ENCODE measurements at places on chromosomes 6 and 20.

DNA sequence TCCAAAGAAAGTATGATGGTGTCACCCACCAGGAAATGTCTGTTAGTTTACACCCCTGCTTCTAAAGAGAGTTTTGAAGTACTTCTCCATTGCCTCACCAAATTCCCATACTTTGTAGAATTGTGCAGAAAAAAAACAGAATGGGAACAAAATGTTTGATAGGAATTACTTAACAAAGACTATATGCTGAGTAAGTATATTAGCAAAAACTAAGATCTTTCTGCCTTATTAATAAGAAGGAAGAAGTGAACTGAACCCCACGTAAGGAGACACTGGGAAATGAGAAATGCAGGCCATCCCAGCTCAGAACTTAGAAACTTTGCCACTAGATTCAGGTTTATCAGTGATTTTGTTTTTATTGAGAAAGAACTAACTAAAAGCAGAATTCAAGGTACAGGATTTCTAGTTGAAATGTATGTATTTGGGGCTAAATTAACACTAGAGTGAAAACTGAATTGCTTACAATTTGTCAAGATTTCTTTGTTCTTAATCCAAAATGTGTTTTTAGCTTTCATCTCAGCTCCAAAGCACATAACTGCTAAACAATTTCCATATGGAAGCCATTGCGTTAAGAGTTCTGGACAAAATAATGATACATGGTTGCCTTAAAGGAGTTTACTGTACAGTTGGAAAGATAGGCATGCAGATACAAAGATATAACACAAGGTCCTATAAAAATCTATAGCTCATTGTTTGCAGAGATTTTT is 102.7 kb upstream of the BMP5 start:
- DNase-seq = no peak

DNA sequence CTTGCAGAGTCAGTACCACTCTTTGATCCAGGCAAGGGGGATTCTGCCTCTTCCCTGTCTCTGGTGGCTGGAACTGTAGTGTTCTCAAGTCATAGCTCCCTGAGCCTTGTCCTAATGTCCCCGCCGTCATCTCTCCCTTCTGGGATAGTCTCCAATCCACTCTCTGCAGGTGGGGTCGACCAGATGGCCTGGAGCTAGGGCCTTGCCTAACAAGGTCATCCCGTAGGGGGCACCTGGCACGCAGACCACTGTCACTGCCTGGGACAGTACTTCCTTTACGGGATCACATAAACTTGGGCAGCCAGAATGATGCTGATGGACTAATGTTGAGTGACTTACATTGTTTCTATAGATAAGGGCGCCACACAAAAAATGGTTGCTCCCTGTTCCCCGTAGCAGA is 118.9 kb upstream of the SLC22A23 start:
- no peak for DNase-seq

- no peak for DNase-seq
These were observed 2.3 kb upstream of the REV3L start for GRCh38 chr6:111485342-111485741.

DNA sequence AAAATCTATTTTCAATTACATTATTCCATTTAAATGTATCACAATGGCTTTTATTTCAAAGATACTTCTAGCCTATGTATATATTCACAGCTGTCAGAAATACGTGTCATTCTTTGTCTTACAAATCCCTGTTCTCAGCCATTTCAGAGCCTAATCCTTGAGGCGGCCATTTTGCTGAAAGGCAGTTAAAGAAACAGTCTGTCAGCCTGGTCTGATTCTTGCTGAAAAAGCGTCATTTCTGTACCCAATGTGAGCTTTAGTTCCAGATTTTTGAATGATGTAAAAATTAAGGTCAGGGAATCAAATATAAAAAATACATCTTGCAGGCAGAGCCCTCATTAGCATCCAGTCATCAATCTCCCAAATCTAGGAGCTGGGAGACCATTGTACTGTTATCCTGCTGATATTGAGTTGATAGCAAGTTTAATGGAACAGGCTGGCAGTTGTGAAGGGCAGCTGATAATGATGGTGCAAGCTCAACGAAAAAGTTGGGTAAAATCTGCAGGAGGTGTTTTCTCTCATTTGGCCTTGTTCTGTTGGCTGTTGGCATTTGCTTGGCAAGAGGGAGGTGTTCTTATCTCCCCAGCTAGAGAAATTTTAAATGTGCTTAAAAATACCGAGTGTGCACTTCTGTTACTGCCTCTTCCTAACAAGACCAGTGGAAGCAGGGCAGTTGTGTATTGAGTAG is 314.8 kb downstream of the SOX4 start:
- no peak for DNase-seq

- DNase-seq = no peak
These were observed 21.1 kb downstream of the ELOVL2 start for GRCh38 chr6:11023032-11023431.

DNA sequence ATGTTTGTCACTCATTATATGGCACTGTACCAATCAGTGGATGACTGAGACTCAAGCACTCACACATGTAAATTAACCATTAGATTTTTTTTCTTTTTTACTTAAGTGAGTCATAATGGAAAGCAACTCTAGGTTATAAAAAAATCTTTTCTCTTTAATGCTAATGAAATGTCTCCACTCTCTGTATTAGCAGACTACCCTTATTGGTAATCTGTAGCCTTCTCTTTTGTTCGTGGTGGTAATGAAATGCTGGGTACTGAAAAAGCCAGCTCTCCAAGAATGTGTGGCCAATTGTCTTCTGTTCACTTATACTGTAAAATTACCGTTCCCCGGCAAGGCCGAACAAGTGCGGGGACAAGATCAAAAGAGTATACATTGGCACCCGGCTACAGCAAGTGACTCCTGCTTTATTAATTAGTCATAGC is 69.0 kb downstream of the AFG1L start:
- no peak for DNase-seq

DNA sequence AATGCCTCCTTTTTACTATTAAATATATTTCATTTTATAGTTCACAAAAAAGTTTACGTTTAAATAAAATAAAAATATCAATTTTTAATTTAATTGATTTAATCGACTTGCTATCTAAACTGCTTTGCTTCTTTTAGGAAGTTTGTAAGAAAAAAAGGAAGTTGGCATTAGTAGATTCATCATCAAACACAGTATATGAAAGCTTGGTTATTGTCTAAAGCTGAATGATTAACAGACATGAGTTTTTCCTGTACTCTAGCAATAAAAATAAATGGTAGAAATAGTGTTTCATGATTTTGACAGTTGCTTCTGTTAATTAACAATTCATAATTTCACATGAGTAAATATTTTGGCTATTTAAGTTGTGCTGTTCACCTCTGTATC is 1285.5 kb upstream of the GJE1 start:
- DNase-seq = no peak

- no peak for DNase-seq
These were observed 7.0 kb upstream of the ID4 start for GRCh38 chr6:19830171-19830570.

DNA sequence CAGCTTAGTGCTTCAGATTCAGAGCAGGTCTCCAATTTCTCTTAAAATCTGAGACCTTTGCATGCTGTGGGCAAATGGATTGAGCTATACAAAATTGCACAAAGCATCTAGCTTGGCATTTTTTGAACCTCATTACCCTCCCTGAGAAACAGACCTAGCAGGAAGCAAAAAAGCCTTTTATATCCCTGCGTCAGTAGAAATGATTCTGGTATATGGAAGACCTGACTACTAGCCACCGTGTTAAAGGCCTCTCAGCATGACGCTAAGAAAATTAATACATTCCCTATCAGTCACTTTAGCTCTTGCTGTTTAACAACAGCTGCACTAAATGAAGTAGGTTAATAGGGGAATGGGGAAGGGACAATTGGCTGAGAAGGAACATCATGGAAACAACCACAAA is 110.7 kb upstream of the SMLR1 start:
- no peak for DNase-seq

DNA sequence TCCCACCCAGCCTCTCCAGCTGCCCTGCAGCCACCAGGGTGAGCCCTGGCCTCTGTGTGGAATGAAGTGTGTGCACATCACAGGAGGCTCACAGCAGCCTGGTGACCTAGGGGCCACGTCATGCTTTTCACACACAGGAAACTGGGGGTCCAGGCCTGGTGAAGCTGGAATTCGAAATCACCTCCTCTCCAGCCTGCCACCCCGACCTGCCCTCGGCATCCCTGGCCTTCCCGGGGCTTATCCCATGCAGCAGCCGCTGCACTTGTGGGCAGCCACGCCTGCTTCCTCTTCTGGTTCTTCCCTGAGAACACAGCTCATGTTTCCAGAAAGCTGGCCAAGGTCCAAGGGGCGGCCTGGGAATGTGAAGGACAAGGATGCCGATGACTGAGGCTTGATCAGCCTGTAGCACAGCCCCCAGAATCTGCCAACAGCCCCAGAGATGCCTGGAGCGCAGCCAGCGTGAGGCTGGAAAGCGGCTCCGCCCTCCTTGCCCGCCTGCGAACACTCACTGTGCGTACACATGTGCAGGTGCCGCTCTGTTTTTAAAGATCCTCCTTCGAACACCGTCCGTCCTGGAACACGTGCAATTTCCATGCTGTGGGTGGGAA is 4.2 kb upstream of the NTSR1 start:
- peak; percentile 55 for DNase-seq

- peak; percentile 79 for DNase-seq
These were observed at the start of gene RSPH4A for GRCh38 chr6:116615937-116616736. RSPH4A (plus strand) TSS chr6:116616479; CDS start chr6:116616624, 145 bp downstream.

DNA sequence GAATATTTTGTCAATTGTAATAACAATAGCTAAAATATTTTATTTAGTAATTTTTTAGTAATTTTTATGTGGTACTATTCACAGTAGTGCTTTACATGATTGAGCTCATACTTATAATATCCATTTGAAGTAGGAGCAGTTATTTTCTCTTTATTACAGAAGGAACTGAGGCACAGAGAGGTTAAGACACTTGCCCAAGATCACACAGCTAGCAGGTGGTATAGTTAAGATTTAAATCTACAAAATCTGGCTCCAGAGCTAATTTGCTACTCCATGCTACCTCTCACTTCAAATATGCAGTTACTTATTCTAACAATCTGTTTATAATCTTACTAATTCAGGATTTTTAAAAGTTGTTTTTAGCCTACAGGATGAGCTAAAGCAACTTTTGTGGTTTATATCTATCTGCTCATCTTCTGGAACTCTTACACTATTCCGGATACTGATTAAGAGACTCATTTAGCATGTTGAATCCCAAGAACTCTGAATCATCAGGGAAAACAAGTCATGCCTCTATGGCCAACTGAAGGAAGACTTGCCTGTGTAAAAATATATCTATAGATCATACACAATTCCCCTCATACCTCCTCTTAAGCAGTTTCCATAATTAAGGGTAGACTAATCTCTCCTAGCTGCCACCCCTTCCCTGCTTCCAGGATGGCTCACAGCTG is 324.2 kb downstream of the UBE3D start:
- no peak for DNase-seq

DNA sequence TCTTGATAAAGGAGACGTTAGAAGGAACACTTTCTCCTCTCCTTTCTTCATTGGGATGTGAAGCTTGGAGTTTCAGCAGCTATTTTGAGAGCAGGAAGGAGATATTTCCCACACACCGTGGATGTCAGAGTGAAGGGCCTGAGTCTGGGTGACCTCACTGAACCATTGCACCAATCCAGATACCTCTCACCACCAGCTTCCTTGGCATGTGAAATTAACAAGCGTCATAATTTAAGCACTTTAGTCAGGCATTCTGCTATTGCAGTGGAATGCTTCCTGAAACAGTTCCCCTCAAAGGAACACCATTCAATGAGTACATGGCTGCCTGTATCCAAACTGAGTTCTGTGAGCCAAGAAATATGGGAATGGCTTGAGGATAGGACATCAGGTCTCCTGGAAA is 83.7 kb downstream of the CHMP4B start:
- no peak for DNase-seq

DNA sequence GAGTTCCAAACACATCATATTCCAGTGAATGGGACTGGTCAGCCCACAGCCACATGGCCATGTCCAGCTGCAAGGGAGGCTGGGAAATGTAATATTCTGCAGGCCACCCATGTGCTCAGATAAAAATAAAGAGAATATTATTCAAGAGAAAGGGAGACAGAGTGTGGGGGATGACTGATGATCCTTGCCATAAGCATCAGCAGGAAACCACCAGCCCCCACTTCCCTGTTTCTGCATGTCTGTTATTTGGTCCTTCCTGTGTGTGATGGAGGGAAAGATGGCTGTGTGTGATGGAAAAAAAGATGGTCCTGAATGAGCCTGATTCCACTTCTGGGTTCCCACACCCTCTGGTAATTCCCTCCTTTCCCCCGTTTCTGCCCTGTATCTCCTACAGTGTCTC is 13.1 kb upstream of the RSPO4 start:
- DNase-seq = no peak

DNA sequence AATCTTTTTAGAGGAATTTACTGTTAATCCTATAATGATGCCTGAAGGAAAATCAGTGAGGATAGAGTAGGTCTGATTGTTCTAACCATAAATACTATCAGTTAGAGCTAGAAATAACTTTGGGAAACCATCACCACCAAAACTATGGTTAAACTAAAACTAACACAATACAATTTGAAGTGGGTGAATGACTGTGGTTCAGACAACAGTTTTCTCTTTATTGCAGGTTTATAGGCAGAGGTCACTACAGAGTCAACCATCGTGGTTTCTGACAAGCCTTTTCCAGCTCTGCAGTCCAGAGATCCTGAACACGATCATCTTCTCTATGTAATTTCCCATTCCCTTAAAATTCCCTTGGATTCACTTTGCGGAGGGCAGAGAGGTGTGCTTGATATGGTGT is 134.3 kb downstream of the IBTK start:
- no peak for DNase-seq

GRCh38 chr6:120627612-120628011 is 706.7 kb downstream of the TBC1D32 start:
- DNase-seq = no peak

GRCh38 chr20:19735446-19735845 is 22.6 kb upstream of the RIN2 start:
- no peak for DNase-seq

DNA sequence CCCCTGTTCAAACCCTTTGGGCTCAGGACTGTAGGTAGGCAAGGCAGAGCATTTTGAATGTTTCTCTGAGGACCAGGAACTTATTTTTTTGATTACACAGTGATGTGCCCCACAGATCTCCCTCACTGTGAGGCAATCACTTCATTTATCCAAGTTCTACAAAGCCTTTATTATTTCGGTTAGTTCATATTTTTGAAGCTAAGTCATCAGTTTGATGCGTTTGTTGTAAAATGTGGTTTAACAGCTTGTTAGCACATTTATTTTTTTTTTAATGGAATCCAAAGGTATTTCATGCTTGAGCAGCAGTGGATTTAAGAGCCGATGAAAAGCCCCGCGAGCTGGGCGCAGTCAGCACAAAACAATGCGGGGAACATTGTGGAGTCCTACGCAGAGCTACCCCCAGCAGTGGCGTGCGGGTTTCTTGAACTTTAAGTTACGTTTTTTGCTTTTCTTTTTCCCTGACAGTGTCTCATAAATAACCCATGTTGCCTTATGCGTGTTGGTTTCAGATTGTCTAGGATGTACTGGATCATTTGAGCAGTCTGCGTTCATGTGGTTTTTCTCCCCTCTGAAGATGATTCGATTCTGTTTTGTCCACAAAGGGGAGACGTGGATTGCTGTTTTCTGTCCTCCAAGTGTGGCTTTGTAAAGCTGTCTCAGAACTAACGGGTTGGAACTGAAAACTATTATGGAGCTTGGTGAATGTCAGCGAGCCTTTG is 233.6 kb upstream of the BMP2 start:
- no peak for DNase-seq

GRCh38 chr6:69917834-69918233 is 51.5 kb downstream of the COL19A1 start:
- DNase-seq = no peak

All from LNCaP clone FGC (cell line).